A549 treated with ZK216348 at 1 μM for 4 hours (cell line): ENCODE measurements at places on chromosomes 13 and 19. TPM values are rescaled to one million over a fixed set of nuclear protein-coding genes. Genes with fewer than 3 reads are reported as not detected.

U2AF2 gene
- 185 to 322 TPM (median 309 TPM) in 5 replicates for total RNA-seq

EXOSC5 gene
- total RNA-seq, result 64.5 to 99.5 TPM (median 88.6 TPM) in 5 replicates

NXNL1 gene
- total RNA-seq, result not detected in 5 replicates

FREM2 gene
- not detected in 5 replicates for total RNA-seq

PRR36 gene
- 0.17 to 0.59 TPM (median 0.28 TPM) in 5 replicates for total RNA-seq

OLFM2 gene
- 7.5 to 14.3 TPM (median 11.3 TPM) in 5 replicates for total RNA-seq

GPALPP1 gene
- total RNA-seq, result 8.8 to 15.9 TPM (median 10.9 TPM) in 5 replicates

NCAN gene
- 0.02 TPM in 1 of 5 replicates, not detected in the others for total RNA-seq

GNG8 gene
- total RNA-seq, result not detected in 5 replicates

SYNGR4 gene
- total RNA-seq, result 1.4 to 4.2 TPM (median 3.2 TPM) in 5 replicates

OR10H1 gene
- not detected in 5 replicates for total RNA-seq

TBXA2R gene
- total RNA-seq, result 0.74 to 1.3 TPM (median 0.90 TPM) in 5 replicates

OVOL3 gene
- 0.23 TPM in 1 of 5 replicates, not detected in the others for total RNA-seq

DIRAS1 gene
- total RNA-seq, result 3.2 to 5.1 TPM (median 4.2 TPM) in 5 replicates

EDDM13 gene
- not detected in 5 replicates for total RNA-seq

SHANK1 gene
- total RNA-seq, result 0.06 to 0.95 TPM (median 0.19 TPM) in 5 replicates

FGF22 gene
- total RNA-seq, result 0.21 to 1.0 TPM (median 0.87 TPM) in 5 replicates

GPC5 gene
- not detected in 5 replicates for total RNA-seq

SIGLEC14 gene
- 0.12 TPM in 1 of 5 replicates, not detected in the others for total RNA-seq

PRR12 gene
- total RNA-seq, result 20.1 to 39.3 TPM (median 34.5 TPM) in 5 replicates

RNF113B gene
- not detected in 5 replicates for total RNA-seq

USHBP1 gene
- not detected in 5 replicates for total RNA-seq

COL5A3 gene
- total RNA-seq, result 2.8 to 4.5 TPM (median 3.1 TPM) in 5 replicates

ADAMTS10 gene
- total RNA-seq, result 9.0 to 19.4 TPM (median 15.3 TPM) in 5 replicates

CCDC8 gene
- total RNA-seq, result not detected in 5 replicates

ADAMTSL5 gene
- total RNA-seq, result 2.0 to 4.1 TPM (median 2.7 TPM) in 5 replicates

ZIC2 gene
- 7.2 to 8.5 TPM (median 7.9 TPM) in 5 replicates for total RNA-seq

ACP7 gene
- total RNA-seq, result 0.14 to 0.23 TPM (median 0.15 TPM) in 3 of 5 replicates, not detected in the others

CCDC194 gene
- total RNA-seq, result not detected in 5 replicates
